Amniotic stem cell (primary cell): ENCODE measurements at places on chromosomes 11 and 22.

DNA sequence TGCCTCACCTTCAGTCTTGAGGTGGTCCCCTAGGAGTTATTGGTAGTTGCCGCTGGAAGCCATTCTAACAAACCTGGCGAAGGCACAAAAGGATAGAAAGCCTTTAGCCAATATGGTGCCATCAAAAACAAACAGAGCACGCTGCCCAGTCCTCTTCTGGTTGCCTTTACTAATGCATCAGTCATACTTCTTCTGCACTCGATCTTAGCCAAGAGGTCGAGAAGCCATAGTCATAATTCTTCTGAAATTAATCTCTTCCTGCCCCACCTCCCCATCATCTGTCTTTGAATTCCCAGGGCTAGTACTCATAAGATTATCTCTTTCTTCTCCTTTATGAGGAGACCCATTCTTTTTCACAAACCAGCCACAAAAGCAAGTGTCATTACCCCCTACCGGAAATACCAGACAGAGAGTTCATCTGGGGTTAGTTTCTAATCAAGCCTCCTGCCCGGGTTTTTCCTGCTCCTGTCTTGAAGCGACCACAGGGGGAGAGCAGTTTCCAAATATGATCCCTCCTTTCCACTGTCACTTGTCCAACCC lies 21.4 kb upstream of the EHF start:
- DNase-seq, result peak; percentile 42

DNA sequence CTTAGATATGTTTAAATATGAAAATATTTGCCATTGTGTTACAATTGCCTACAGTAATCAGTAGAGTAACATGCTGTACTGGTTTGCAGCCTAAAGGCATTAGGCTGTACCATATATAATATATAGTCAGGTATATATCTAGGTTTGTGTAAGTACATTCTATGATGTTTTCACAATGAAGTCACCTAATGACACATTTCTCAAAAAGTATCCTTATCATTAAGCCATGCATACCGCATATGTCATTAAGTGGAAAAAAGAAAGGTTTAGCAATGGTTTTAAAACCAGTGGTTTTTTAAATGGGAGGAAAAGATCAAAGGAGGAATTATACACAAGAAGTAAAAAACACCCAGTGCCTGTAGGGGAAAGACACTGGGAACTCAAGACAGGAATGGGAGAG lies 122.7 kb downstream of the RBFOX2 start:
- no peak for DNase-seq

- DNase-seq, result no peak
Observed at GRCh38 chr11:113148652-113149051, 165.7 kb upstream of the TTC12 start.

DNA sequence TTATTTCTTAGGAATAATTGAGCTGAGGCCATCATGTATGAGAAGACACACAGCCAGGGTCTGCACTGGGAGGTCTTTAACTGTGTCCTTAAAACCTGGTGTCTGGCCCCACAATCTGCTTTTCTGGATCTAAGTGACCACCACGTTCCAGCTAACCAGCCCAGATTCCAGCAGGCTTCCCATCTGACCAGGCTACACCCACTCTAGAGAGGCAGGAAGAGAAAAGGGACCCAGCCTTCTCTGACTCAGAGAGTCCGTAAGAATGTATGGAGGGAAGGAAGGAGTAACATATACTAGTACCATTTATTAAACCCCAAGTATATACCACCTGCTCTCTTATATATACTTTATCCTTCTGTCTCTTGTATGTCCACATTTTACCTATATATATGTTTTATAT lies 80.1 kb downstream of the LDLRAD3 start:
- no peak for DNase-seq
